ENCODE measurements at places on chromosomes 12 and 14.

DNA sequence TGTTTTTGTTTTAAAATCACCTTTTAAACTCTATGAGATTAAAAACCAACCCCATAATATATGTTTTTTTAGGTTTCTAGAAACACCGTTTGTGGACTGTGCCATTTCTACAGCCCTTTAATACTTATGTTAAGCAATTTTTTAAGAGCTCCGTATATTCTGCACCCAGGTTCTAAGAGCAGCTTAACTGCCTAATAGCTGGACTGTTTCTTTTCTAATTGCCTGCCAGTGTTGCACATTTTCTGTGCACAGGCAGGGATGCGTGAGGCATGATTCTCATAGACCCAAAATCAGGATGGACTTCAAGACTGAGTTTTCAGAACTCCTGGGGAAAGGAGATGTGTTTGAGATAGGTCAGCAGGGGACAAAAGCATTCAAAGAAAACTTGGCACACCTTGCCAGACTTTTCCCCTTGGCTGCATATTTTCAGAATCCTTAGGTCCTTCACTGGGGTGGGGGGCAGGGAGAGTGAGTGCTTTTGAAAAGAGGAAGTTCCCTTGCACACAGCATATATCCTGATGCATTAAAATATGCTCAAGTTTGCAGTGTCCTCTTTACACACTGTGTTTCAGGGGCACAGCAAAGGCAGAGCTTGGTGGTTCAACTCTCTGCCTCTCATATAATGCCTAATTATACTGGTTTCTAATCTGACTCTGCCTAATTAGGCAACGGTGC lies 27.9 kb downstream of the TMEM30B start:
- no peak for DNase-seq

GRCh38 chr12:114851981-114852380 lies 168.0 kb upstream of the TBX3 start:
- no peak for DNase-seq

- no peak for DNase-seq
These were observed 621.6 kb downstream of the CCER1 start for GRCh38 chr12:90333424-90333823.

DNA sequence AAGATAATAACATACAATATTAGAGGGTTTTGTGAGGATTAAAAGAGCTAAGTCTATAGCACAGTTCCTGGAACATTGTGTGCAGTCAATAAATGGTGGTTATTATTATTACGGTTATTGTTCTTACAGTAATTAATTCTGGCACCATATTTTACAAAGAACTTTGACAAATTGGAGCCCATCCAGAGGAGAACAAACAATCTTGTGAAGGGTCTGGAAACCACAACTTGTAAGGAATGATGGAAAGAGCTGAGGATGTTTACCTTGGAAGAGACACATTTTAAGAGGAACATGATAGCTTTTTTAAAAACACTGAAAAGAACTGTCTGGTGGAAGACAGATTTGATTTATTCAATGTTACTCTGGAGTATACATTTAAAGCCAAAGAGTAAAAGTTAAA lies 150.5 kb upstream of the KRR1 start:
- DNase-seq, result no peak

DNA sequence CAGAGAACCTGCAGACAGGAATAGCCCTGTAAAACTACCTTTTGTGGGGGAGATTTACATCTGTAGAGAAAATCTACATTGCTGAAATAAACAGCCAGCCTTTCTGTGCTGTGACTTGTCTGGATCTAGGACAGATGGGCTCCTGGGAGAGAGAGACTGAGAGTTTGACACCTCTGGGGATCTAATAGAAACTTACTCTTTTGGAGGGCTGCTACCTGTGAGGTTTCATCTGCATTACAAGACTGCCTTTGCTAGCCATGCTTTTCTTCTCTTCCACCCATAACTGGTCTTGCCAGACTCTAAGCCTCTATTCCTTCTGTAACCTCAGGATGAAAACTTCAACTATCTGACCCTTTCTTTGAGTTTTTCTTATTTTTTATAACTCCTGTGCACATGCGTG lies 452.6 kb downstream of the ZFP36L1 start:
- DNase-seq, result no peak

- no peak for DNase-seq
These were observed 295.0 kb downstream of the RMST start for GRCh38 chr12:97757481-97758193.

DNA sequence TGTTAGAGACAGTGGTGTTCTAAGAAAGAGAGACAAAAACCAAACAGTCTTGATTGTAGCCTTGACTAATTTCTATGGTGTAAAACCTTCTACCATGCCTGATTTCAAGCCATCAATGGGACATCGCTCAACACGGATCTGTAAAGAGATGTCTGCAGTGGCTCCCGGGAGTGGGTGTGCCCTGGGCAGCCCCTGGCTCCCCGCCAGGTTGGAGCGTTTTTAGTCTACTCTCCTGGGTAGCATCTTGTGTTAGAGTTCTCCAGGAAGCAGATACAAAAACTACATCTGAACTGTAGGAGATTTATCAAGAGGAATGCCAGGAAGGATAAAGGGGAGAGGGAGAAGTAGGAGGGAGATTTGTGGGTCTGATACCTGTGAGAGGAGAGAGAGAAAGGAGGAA lies 1212.9 kb downstream of the BCL11B start:
- DNase-seq, result no peak

DNA sequence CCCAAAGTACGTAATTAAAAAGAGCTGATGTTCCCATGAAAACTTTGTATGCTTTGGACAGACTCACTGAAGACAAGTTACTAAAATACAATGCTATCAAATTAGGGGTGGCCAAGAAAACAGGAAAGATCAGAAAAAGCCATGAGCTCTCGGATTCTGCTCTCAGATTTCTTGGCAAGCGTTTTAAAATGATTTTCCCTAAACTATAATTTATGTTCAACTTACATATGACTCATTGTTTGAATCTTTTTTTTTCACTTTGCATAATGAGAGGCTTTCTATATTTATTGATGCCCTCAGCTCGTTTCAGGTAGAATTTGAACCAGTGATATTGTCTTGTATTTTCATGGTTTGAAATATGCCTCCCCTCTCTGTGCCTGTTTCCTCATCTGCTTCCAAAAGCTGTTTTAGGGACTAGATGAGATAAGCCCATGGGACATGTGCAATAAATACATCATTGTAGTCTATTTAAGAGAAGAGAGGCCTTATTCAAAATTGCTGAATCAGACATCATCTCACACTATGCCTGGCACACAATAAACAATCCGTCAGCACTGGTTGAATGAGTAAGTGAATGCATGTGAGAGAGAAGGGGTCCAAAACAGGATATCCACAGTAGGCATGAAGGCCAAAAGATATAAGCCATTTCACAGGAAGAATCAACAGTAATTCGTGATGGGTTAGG lies 4.7 kb upstream of the IPO8 start:
- no peak for DNase-seq

- DNase-seq, result no peak
These were observed 197.1 kb downstream of the EXOC5 start for GRCh38 chr14:57071639-57072038.

DNA sequence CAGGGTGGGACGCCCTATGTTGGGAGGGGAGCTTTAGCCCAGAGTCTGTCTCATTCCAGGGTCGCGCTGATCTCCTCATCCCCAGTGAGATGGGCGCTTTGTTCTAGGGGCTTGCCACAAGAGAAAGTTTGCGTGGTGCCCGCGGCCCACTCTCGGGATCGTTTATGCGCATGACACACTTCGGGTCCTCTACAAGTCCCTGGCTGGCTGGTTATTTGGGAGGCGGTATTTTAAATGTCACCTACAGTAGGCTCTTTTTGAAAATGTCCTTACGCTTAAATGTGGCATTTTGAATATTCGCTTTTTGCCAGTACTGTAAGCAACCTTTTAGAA lies 541 bp downstream of the GOLT1B start:
- DNase-seq, result peak; percentile 83

GRCh38 chr14:25010471-25010870 lies 39.5 kb downstream of the STXBP6 start:
- DNase-seq, result no peak

- no peak for DNase-seq
These were observed 49.6 kb downstream of the GRIP1 start for GRCh38 chr12:66629138-66629870.

DNA sequence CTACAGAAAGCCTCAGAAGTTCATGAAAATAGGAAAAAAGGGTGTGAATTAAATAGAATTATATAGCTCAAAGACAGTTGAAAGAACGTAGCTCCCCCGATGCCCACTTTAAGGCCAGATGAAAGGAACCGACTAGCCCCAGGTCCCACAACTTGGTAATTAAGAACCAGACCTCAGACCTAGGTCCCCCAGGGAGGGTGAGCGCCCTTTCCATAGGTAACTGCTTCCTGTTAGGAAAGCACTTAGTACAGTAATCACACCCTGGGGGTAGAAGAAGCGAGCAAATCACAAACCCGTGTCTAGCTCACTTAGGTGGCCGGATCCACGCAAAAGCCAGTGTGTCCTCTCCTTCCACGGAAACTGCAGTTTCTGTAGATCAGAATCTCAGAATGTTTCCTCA lies 77.1 kb downstream of the PLXNC1 start:
- DNase-seq, result no peak

DNA sequence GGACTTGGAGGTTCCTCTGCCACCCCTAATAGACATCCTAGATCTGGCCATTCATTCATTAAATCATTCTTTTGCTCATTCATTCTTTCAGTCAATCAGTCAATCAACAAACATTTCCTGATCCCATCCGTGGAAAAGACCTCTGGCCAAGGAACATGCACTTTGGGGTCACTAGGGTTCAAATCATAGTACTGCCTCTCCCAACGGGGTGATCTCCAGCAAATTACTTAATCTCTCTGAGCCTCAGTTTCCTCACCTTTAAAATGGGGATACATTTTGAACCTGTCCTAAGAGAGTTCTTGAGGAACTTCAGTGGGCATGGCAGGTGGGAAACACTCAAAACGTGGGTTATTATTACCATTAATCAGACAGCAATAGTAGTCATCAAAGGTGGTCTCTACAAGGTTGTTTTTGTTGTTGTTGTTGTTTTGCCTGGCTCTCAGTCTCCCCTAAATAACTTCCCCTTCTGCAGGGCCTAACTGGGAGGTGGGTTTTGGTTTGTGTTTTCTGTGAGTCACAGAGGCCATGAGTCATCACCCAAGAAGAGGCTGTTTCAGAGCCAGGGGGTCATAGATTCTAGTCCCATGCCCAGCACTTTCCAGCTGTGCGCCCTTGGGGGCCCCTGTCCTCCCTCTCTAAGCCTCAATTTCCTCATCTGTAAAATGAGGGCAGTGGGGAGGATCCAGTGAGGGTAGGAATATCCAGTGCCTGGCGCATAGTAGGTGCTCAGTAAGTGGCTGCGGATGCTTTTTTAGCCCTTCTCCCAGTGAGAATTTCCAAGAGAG lies 16.9 kb upstream of the FAM222A start:
- DNase-seq, result no peak

GRCh38 chr14:89365061-89365801 lies 51.8 kb downstream of the FOXN3 start:
- DNase-seq, result peak; percentile 84

GRCh38 chr12:28527631-28528249 lies 337.5 kb downstream of the CCDC91 start:
- DNase-seq, result no peak

GRCh38 chr14:52106840-52107239 lies 38.0 kb upstream of the NID2 start:
- no peak for DNase-seq

- peak; percentile 90 for DNase-seq
These were observed 35.7 kb downstream of the MRPL42 start for GRCh38 chr12:93502802-93503623.

DNA sequence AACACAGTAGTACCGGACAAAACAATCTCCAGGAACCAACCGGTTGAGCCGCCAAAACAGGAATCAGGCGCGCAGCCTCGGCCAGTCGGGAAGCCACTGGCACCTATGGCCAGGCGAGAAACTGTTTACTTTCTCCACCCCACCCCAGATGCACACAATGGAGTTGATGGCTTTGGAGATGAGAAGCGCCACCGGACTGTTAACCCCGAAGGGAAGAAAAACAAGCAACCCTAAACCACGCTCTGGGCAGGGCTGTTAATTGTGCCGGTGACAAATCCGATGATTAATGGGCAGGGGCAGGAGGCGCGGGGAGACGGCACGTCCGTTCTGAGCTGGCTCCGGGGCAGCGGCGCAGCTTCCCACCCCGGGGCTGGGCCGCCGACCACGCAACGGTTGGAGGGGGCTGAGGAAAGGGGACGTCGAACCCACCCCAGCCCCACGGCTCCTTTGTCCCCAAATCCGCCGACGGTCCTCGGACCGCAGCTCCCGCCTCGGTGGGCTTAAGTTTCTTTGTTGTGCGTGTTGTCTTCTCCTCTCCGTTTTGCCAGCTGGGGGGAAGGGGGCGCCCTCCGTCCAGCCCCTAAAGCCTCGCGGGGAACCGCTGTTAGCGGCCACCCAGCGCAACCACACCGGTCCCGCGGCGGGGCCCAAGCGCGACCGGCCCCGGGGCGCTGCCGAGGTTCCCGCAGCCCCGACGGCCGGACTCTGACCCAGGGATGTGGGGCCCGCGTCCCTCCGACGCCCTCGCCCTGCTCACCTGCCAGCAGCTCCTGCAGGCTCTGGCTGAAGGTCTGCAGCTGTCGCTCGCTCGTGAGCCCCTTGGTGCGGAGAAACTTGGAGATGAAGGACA lies 790 bp downstream of the BTG1 start:
- peak; percentile 85 for DNase-seq

GRCh38 chr12:92142251-92142926 lies 3.3 kb downstream of the BTG1 start:
- DNase-seq, result peak; percentile 62

- DNase-seq, result peak; percentile 90
These were observed 30.6 kb upstream of the RPLP0 start for GRCh38 chr12:120231316-120232011.

GRCh38 chr14:75660630-75661498 lies at the start of the genes ERG28 and TTLL5:
Gene ERG28 (minus strand): TSS chr14:75660876. CDS start chr14:75657502, 3,374 bp downstream.
Gene TTLL5 (plus strand): TSS chr14:75661246. CDS start chr14:75663150, 1,904 bp downstream.
- DNase-seq, result peak; percentile 99

GRCh38 chr12:79934281-79935020 lies 446 bp downstream of the PPP1R12A start:
- DNase-seq, result peak; percentile 83

DNA sequence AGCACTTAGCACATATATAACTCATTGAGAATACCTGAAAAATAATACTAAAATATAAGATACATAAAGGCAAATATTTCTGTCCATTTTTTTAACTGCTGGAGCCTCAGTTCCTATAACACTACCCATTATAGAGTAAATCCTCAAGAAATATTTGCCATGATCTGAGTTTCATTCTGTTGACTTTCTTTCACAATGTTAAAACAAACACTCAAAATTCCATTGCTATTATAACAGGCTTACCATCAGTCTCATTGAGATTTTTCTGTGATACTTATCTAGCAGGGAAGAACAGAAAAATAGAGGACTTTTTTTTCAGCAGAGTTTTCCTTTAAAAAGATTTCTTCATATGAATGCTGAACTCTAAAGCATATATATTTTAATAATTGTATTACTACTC lies 24.5 kb downstream of the LMO3 start:
- DNase-seq, result no peak

All from activated CD4-positive, alpha-beta T cell treated with anti-CD3 and anti-CD28 coated beads, Interleukin-2, amount 10 ng/mL, durations not matched to agents 24 days and 14 days (primary cell).